WTC11 (cell line): ENCODE measurements at places on chromosomes 11 and 22.

DNA sequence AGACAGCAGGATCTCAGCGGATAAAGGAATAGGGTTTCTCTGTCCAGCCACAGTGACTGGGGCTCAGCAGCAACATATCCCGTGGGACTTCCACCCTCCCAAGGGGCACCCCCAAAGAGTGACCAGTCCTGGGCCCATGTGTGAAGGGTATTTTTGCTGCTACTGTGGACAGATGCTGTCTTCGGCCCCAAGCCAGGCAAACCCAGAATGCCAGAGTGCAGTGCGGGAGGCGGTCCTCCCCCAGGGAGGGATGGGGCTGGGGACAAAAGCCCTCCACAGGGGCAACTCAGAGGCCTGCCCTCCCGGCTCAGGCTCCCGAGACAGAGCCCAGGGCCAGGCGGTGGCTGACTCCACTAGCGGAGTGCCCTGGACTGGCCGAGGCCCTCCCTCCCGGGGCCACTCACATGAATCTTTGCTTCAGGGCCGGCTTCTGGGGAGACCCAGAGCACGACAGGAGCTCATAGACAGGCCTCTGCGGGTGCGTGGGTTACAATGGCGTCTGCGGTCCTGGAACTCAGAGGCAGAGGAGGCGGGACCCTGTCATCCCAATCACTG, 34.7 kb upstream of the WNT7B start:
- DNase-seq = no peak

DNA sequence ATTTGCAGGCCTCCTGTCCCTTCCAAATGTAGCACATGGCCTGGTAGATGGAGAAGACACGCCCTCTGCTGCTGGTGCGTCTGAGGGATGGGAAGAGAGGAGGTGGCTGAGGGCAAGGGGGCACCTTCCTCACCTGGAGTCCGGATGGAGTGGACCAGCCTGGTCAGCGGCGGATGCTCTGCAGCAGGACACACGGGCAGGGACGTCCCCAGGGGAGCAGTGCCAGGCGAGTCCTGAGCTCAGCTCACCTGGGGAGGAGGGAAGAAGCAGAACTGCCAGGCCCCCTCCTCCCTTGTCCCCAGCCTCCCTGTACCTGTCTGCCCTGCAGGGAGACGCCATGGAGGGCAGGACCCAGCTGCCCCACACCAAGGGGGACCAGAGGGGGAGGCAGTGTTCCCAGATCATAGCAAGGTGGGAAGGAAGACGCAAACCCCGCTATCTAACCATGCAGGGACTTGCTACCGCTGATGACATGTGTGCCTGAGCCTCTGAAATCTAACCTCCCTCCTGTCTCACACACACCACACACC, 1495.9 kb downstream of the BRD1 start:
- DNase-seq = no peak

DNA sequence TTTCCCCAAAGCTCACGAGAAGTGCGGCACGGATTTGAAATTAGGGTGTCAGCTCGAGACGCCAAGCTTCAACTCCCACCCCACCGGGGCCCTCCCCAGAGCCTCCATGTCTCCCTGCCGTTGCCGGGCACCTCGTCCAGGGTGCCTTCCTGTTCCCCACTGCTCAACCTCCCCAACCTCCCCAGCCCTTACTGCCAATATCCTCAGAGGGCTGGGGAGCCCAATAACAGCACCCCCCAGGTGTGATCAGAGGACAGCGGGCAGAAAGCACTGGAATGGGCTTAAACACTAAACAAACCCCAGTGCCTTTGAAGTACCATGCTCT, 1336.4 kb downstream of the TBC1D22A start:
- no peak for DNase-seq

DNA sequence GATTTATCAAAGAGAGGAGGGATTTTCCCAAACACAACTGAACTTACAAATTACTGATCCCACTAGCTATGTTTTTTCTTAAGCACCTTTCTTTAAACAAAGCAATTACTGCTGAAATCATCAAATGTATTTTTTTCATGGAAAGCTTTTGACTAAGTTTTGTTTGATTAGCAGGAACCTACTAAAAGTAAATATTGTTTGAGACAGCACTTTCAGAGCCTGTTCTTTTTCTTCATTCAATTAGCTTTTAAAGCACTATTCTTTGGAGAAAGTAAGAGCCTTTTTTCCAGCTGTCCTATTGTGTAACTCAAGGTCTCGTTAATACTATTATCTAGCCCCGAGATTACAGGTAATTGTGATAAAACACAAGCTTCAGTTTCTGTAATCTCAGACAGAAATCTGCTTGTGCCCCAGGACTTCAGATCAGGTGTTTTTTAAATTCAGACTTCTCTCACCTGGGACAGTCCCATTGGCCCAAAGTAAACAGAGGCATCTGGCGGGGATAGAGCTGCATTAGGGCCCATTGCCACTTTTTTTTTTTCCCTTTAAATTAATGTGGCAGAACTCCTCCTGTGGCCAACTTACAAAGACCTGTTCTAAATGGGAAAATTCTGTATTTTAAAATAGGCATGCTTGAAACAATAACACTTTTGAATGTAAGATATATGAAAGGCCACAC, 11.0 kb downstream of the CSTPP1 start:
- DNase-seq = no peak

- DNase-seq = no peak
Measured at GRCh38 chr11:71302534-71302909, 50.1 kb upstream of the SHANK2 start.

DNA sequence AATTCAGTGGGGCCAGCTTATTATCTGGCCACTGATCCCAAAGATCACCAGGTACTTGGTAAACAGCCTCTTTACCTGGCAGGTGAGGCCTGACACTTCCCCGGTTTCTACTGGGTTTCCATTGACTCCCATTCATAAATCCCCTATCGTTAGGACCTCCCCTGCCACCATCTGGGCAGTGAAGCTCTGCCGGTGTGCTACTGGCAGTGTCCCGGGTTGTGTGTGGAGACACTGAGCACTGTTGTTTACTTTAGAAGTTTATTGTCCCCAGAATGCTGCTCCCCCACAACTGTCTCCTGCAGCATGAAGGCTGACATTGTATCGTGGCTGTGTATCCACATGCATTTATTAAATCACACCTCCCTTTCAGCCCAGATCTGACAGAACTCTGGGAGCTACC, 142.7 kb downstream of the WNT7B start:
- DNase-seq = no peak

DNA sequence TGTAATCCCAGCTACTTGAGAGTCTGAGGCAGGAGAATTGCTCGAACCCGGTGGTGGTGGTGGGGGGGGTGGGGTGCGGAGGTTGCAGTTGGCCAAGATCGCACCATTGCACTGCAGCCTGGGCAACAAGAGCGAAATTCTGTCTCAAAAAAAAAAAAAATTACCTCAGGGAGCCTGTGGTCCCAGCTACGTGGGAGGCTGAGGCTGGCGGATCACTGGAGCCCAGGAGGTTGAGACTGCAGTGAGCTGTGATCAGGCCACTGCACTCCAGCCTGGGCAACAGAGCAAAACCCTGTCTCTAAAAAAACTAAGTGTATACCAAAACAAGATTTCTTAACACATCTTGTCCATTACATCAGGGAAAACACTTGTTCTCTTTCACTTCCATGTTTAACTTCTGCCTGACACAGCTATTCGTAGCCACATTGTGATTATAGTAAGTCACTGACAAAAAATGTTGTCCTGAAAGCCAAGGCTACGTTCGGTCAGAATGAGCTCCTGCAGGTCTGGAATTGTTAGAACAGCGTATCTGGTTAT, 1.4 kb downstream of the TMEM80 start:
- no peak for DNase-seq

DNA sequence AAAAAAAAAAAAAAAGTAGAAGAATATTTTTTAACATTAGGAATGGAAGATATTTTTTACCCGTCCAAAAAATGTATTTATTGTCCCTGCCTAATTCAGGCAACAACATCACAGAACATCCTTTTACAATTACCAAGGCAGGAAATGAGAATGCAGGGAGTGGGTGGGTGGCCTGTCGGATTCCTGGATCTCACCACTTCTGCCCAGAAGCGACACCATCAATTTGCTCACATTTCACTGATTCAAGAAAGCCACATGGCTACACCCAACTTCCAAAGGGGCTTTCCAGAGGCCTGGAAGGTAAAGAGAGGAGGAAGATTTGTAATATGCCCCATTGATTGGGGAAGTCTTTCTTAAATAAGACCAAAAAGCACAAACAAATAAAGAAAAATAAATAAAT, 93.8 kb upstream of the CLPB start:
- no peak for DNase-seq

- no peak for DNase-seq
Measured at GRCh38 chr22:35601743-35602615, 15.2 kb downstream of the MB start.

DNA sequence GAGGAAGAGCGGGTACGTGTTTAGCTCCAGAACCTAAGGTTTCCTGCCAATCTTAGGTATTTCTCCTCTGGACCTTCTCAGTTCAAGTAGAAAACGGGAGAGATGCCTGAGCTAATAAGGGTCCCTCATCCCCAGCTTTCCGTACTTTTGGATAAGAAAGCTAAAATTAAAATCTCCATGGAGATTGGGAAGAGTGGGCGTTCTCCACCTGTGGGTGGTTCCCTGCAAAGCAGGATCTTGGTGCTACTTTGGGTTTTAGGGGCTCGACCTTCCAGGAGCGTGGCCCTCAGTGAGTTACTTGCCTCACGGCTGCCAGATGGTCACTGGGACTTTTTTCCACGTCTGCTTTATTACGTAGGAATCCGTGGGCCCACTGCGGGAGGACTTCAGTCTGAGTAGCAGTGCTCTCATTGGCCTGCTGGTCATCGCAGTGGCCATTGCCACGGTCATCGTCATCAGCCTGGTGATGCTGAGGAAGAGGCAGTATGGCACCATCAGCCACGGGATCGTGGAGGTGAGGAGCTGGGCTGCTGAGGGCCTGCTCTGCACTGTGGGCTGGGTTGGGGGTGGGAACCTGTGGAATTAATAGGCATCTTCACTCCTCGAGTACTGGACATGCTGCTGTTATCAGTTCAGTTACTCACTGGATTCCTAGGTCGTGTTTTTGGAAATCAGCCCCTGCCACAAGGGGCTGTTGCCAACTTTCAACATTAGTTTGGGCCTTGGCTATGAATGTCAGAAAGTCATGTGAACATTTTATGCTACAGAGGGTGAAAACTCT, 17.8 kb upstream of the ST14 start:
- DNase-seq = no peak

DNA sequence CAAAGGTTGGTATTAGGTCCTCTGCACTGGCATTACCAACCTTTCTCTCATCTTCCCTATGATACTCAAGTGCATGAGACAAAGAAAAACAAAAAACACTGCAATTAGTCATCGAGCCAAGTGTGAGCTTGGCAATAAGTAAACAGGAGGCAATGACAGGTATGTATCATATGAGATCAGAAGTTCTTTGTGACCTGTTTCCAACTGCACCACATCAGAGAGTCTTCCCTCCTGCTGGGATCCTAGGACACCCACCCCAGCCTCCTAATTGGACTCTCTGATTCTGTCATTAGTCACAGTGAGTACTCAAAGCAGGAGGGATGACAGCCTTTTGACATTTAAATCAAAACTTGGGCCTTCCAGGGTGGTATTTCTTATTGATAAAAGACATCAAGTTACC, 7.8 kb upstream of the JAML start:
- no peak for DNase-seq

DNA sequence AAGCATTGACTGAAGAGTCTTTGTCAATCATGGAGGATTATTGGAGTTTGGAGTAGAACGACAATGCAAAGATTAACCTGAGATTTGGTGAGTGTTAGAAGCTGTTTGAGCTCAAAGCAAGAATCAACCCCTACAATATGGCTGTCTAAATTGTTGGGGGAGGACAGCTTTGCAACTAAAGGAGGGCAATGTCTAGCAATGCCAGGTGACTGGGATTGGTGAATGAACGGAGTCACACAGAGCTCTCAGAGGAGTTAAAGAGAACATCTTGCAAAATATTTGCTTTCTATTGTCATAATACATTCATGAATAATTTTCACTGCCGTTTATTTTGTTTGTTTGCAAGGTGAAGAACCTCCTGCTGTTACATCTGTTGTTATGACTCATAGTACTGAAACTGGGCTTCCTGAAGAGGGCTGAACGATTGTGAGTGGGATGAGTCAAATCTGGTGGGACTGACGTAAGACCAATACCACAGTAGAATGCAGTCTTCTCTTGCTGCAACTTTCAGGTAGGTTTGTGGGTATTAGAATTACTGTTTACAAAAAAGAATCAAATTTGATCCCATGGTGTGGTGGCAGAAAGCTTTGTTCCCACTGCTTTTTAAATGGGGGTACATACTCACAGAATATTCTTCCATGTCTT, 281.9 kb downstream of the CADM1 start:
- no peak for DNase-seq

GRCh38 chr11:33909150-33909549, 17.3 kb upstream of the LMO2 start:
- no peak for DNase-seq

GRCh38 chr11:87358461-87358860, 320.7 kb downstream of the TMEM135 start:
- no peak for DNase-seq

GRCh38 chr11:59283311-59283710, 70.6 kb upstream of the MPEG1 start:
- no peak for DNase-seq

DNA sequence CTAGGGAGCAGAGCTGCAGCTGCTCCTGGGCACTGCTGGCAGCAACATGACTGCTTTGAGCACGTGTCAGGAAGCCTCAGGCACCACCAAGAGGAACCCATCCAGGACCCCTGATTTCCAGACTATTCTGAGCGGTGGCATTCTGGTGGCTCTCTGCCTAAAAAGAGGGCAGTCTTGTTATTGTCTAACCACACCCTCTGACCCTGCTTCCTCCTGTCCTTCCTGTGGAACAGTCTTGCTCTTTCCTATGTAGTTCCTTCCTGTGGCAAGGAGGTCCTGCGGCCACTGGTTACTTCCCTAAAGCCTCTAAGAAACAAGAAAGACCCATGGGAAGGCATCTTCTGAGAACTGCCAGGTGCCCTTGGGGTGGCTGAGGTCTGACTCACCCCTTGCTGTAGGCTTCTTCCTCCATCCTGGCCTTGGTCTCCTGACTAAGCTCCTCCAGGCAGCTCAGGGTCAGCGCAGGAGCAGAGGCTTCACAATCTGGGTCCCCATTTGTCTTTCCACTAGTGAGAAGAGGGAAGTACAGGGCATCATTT, 13.1 kb upstream of the LYVE1 start:
- no peak for DNase-seq

DNA sequence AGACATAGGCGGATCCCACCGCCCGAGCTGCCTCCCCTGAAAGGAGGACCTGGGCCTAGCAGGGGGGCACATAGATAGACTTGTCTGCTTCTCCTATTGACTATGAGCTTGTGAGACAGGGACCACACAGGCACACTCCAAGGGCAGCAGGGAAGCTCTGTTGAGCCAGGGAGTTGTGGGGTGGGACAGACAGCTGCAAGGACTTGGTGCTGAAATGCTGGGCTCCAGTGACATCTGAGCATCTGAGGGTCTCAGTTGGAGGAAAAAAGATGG, 53.4 kb upstream of the ANO1 start:
- DNase-seq = no peak
